ENCODE measurements at places on chromosomes 3 and 15. TPM values are rescaled to one million over a fixed set of nuclear protein-coding genes. Genes with fewer than 3 reads are reported as not detected.

NAALADL2 gene
- total RNA-seq = 17.4 TPM

DNA sequence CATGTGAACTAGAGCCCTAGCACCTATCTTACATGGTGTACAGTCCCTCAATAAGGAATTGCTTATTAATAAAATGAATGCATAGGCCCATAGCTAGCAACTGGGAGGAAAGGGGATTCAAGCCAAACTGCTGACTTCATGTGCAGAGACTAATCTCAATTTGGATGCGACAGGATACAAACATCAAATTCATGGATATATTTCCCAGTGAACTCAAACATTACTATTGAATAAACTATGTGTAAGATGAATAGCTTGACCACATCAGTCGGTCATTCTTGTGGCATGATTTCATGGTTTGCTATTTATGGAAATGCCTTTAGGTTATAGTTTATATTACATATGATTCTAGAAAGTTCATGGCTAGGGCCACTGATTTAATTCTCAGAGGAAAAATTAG lies 268.6 kb upstream of the SLITRK3 start:
- peak; percentile 71 for DNase-seq

FHIT gene
- total RNA-seq = 5.1 TPM

SHF gene
- total RNA-seq = 8.6 TPM

- DNase-seq = no peak
Measured at GRCh38 chr15:92029767-92030166, 176.3 kb downstream of the SLCO3A1 start.

GRCh38 chr15:37083610-37084009 lies 16.7 kb downstream of the MEIS2 start:
- no peak for DNase-seq

- no peak for DNase-seq
Measured at GRCh38 chr3:98735296-98735695, 27.8 kb upstream of the ST3GAL6 start.

DNA sequence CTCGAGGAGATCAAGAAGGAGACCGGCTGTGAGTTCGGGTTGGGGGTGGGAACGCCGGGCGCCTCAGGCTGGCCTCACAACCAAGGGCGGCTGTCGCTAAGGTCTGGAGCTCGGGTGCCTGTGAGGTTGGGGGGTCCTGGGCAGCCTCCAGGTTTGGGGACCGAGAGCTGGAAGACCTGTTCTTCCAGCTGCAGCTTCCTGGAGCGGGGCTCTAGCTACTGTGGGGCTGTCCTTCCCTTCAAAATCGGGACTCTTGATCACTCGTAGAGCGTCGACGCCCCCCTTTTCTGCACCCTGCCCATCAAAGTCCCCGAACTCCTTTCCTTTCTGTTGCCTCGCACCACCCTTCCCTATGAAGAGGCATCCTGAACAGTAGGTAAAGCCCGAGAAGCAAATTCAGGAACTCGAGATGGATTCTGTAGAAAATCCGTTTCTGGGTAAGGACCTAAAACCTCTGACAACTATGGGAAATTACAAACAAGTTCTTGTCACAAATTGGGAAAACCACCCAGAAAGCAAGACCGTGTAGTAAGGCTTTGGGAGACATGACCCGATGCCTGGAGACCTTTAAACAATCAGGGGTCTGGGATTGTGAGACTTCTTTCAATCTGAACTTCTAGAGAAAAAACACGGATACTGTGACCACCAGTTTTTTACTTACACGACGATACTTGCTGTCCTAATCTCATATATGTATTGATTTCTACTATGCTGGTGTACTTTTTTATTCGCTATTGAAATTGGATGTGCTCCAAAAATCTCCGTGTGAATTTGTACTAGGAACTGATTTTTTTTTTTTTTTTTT lies 556 bp downstream of the CHP1 start:
- peak; percentile 40 for DNase-seq

PRR23E gene
- total RNA-seq = not detected

TRAT1 gene
- 0.09 TPM for total RNA-seq

- no peak for DNase-seq
Measured at GRCh38 chr3:60017631-60018030, 967.8 kb upstream of the CFAP20DC start.

CCR2 gene
- 0.98 TPM for total RNA-seq

ISL2 gene
- 0.04 TPM for total RNA-seq

UBAP1L gene
- 2.6 TPM for total RNA-seq

CRYBG3 gene
- total RNA-seq = 37.2 TPM

DNA sequence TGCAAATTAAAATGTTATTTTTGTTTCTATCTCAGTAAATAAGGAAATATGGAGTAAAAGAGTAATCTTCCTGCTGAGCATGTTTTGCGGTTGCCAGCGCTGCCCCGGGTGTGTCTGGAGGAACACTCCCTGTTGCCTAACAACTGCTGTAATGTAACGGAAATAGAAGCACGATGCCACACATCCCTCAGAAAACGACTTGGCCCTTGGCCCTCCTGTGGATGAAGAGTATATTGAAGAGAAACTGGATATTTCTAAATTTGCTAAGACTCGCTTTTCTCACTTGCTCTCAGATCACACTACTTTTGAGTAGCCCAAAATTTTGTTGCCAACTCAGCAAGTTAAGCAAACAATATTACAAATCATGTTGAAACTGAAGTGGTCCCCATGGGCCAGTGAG lies 18.9 kb downstream of the CX3CR1 start:
- DNase-seq = peak; percentile 93

GRCh38 chr3:179769411-179770247 lies 116.8 kb downstream of the USP13 start:
- DNase-seq = no peak

- DNase-seq = no peak
Measured at GRCh38 chr15:65081270-65081669, 4.7 kb downstream of the KBTBD13 start.

FETUB gene
- 0.04 TPM for total RNA-seq

DNA sequence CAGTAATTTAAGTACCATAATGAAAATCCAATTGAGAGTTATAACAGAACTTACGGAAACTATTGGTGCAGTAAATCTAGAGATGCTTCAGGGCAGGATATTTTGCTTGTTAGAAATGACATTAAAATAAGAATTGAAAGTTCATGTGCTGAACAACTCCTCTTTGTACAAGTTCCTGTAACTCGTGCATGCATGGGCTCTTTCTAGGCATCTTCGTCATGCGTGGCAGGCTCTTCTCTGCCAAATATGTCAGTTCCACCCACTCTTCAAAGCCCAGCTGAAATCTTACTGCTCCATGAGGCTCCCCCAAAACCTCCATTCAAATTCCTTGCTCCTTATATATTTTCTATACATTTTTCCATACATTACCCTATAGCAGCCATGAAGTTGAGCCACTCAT lies 48.7 kb downstream of the FBN1 start:
- DNase-seq = no peak

GRCh38 chr3:186287711-186288110 lies 74.3 kb downstream of the DGKG start:
- DNase-seq = peak; percentile 50

GRCh38 chr3:23845326-23846216 lies 39.8 kb downstream of the UBE2E1 start:
- DNase-seq = no peak

EPM2AIP1 gene
- total RNA-seq = 27.0 TPM

DNASE1L3 gene
- 0.89 TPM for total RNA-seq

DNA sequence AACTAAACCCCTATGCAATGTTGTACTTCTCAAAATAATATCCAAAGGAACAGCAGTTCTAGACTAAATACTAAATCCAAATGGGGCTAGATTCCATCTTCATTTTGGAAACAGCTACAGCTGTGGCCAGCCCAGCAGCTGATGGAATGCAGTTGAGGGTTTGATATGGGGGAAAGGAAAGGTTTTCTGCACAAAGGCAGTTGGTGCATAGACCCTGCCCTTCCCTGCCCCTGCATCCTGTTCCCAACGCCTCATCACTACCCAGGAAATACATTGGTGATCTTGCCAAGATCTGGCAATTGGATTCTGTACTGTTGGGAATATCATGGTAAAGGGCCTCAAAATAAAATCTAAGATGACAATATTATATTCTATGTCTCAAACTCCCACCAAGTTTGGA lies 43.9 kb downstream of the DTWD1 start:
- no peak for DNase-seq

GRCh38 chr15:41560572-41560874 lies 1.5 kb downstream of the TYRO3 start:
- DNase-seq = no peak

DNA sequence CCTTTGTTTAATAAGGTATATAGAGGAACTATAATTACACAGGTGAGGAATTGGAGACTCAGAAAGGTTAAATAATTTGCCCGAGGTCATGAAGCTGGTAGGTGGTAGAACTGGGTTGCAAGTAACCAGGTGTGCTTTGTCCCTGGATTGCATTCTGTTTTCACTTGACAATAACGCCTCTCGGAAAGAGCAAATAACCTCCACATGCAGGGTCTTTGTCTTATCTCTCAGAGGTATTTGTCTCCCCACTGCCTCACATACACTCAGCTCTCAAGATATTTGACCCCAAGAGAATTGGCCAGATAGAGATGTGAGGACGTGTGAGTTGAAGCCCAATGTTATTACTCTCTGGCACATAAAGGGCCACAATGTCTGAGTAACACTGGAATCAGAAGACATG lies 320.9 kb upstream of the ONECUT1 start:
- no peak for DNase-seq

DNA sequence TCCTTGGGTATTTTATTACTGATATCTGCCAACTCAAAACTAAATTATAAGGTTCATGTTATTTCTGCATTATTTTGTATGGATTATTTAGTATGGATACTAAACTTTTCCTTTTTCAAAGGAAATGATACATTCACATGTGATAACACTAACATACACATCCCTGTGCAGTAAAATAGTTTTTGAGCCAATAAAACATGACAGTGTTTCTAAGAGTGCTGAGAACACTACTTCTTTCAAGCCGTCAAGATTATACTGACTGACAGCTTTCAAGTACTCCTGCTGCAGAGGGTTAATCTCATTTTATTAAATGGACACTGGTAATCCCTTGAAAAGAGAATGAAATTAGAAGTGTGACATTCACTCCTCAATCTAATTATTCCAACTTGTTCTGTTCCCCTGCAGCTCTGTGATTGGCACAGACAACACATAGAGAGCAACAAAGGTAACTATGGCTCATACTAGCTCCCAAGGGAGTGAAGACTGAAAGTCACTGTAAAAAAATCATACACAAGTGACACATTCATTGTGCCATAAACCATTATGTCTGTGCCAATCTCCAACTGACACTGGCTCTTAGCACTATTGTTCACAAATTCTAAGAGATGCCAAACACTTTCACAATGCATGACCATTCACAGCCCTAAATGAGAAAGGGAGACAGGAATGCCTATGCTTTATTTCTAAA lies 468.6 kb downstream of the SHQ1 start:
- DNase-seq = no peak

CIAO2A gene
- 48.4 TPM for total RNA-seq

ASB7 gene
- 9.1 TPM for total RNA-seq

LNP1 gene
- 5.9 TPM for total RNA-seq

DNA sequence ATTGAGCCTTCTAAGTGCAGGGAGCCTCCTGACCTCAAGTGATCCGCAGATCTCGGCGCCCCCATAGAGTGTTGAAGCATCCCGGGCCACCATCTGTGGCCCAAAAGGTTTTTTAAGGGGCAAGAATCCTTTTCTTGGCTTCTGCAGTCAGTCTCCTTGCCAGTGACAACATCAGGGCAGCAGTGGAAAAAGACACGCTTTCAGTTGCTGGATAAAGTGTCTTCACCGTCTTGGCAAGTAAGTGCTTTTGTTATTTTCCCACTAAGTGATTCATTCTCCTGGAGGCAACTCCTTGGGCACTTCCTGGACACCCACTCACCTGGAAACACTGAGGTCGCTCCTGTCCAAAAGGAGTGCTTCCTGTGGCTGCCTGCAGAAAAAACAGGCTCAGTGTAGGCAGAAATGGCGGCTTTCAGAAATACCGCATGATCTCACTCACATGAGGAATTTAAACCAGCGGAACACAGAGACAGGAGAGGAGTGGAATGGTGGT lies 71.7 kb upstream of the ABHD2 start:
- DNase-seq = peak; percentile 67

KIF15 gene
- total RNA-seq = 9.6 TPM

DNA sequence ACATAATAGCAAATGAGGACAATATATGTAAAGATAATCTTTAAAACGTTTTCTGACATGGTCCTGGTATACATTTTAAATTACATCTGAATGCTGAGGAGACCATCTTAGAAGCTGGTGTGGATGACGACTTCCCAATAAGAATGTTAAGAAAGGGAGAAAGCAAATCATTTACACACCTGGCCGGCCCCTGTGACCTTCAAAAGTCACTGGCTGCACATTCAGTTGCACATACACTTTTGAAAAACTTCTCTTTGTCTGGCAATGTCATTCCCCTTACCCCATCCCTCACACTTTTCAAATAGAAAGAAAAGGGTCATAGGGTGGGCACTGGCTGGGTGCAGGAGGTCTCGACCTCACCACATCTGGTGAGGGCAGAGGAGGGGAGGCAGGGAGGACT lies 391.0 kb downstream of the MECOM start:
- no peak for DNase-seq

APOD gene
- total RNA-seq = 19.2 TPM

DNA sequence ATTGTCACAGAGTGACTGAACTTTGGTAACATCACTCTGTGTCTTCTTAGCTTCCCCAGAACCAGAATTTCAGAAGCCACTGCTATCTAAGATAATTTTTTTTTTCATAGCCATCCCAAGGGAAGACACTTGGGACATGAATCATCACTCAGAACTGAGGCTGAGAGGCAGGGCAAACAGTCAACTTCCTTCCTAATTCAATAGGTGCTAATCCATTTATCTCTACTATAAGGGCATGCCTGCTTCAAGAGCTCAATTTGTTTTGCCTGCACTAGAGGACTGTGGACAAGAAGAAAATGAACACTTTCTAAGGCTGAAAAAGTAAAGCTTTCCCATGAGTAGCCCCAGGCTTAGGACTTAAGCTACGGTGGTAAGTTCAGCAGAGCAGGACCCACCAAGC lies 56.7 kb upstream of the MYRIP start:
- DNase-seq = no peak

- DNase-seq = no peak
Measured at GRCh38 chr3:37702478-37703154, 159.1 kb upstream of the CTDSPL start.

PLS1 gene
- 0.27 TPM for total RNA-seq

CACNA1D gene
- 2.0 TPM for total RNA-seq

LRRIQ4 gene
- 0.09 TPM for total RNA-seq

LMAN1L gene
- total RNA-seq = 0.04 TPM

GRCh38 chr3:98136631-98137030 lies 6.1 kb downstream of the OR5H1 start:
- DNase-seq = no peak

KBTBD8 gene
- 3.2 TPM for total RNA-seq

Measured in muscle of leg (tissue), 16 donors.